Stimulated activated CD4-positive, alpha-beta T cell treated with anti-CD3 and anti-CD28 coated beads, Interleukin-1b, Interleukin-23, amount 100 ng/mL, for 24 hours (primary cell): ENCODE measurements at places on chromosomes 6 and 20.

DNA sequence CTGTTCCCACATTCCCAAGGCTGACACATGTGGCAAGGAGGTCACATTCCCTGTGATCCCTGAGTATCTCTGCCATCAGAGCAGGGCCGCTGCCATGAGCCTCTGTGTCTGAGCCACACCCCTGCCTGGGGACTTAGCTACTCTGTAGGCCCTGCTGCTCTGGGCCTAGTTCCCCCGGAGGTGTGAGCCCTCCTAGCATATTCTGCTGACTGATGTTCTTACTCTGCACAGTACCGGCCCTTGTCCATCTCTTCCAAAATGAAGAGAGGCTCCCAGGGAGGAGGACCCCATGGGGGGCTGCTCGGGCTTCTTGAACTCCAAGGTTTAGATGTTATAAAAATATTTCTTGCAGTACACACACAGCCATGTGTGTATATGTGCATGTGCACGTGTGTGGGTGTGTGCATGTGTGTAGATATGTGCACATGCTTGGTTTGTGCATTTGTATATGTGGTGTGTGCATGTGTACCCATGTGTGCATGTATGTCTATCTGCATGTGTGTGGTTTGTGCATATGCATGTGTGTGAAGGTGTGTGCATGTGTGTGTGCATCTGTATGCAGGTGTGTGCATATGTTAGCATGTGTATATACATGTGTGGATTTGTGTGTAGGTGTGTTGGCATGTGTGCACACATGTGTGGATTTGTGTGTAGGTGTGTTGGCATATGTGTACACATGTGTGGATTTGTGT lies 101.2 kb downstream of the ERMARD start:
- DNase-seq: no peak

DNA sequence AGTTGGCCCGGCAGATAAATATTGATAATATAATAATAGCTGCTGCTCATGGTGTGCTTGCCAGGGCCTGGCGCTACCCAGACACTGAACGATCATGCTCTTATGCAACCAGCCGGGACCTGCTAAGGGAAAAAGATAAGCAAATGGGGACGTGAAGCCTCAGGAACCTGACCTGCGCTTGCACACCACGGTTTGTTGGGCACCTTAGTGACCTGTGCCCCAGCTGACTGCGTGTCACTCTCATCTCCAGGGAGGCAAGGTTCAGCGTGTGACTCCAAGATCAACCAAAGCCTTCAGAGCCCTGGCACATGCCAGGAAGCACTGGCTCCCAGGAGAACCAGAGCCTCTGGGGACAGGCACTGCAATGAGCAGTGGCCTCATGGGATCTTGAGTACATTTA lies 111.1 kb downstream of the AGPAT4 start:
- DNase-seq: no peak

- no peak for DNase-seq
Measured at GRCh38 chr6:111788379-111789276, 84.6 kb downstream of the FYN start.

DNA sequence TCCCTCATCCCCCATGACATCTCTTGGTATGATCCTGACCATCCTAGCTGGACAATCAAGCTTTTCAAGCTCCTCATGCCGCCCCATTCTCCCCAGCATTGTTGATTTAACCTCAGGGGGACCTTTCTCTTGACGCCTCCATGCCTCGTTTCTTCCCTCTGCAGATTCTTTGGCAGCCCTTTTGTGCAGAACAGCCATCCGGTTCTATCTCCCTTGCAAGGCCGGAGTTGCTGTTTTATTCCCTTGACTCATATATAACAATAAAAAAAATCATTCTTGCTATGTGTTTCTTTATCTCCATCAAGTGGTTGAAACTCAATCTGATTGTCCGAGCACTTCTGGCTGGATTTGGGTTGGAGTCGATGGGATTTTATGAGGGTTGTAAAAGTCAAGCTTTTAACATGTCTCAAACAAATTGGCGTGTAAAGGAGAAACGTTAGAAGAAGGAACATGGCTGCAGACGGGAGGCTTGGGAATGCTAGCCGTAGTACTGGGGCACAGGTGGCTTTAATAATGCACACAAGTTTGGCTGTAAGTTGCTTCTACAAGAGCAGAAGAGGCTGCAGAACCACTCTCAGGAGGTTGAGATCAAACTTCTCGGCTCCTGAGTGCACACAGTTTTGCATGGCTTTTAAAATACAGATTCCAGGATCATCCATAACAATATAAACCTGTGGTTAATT lies 3.9 kb upstream of the SULF2 start:
- no peak for DNase-seq

GRCh38 chr6:6495851-6496250 lies 92.7 kb upstream of the LY86 start:
- no peak for DNase-seq

- no peak for DNase-seq
Measured at GRCh38 chr6:168024951-168025510, 27.6 kb downstream of the KIF25 start.

GRCh38 chr6:95544517-95545225 lies 32.7 kb upstream of the MANEA start:
- no peak for DNase-seq

GRCh38 chr6:112362812-112363570 lies 15.9 kb downstream of the RFPL4B start:
- DNase-seq: no peak
